Keratinocyte (primary cell): ENCODE measurements at places on chromosomes 2 and 18.

DNA sequence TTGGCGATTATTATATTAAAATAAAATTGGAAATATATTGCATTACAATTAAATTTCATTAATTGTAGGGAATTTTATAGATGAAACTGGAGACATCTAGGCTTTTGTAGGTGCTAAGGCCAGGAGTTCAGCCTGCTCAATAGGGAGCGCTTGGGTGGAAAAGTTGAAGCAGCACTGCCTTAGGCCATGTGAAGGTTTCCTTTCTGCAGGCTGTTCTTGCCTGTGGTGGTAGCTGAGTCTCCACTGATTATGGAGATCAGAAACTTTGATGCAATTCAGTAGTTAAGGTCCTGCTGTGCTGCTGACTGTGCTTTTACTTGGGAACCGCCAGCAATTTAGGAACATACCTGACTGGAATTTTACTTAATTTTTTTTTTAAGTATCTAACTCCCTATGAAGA is 179.9 kb upstream of the BOD1L2 start:
- no peak for DNase-seq

GRCh38 chr2:224426656-224427055 is 24.7 kb upstream of the FAM124B start:
- DNase-seq, result no peak

DNA sequence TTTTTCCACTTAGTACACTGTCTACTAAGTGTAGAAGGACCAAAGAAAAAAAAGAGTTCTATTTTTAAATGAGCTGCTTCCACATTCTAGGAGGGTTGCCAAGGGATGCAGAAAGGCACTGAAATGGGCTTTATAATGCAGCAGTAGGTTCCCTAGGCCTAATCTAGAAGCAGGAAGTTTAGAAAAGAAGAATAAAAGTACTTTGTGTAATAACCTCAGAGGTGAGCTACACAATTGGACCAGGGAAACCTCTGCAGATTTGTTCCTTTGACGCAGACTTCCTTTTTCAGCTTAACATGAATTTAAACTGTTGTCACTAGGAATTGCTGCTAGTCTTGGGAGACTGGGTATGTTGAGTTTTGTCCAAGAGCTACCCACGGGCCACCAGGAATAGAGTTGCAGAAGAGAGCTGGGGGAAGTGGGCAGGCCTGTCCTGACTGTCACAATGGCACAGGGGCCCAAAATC is 34.6 kb upstream of the RAB1A start:
- no peak for DNase-seq

GRCh38 chr2:10935953-10936942 is 24.5 kb downstream of the KCNF1 start:
- no peak for DNase-seq

DNA sequence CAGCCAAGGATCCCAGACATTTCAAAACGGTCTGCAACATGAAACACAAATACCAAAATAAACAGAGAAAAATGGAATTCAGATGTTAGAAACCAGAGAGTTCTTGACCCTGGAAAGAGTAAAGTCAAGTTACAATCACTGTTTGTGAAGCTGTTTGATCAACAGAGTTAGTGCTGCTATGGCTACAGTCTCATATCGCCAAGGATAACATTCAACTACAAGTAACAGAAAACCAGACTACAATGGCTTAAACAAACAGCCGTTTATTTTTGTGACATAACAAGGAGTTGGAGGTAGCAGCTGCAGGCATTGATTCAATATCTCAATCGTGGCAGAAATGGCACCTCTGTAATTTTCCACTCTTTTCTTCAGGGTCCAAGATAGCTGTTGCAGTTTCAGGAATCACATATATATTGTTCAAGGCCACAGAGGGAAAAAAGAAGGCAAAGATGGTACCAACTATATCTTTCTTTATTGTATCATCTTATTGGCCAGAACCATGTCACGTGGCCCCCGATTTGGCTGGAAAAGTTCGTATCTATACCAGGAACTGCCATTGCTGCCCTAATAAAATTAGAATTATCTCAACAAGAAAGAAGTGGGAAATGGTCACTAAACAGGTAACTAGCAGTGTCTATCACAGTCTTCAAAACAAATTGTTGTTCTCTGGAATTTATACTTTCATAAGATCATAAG is 17.7 kb upstream of the HNRNPLL start:
- DNase-seq, result no peak

DNA sequence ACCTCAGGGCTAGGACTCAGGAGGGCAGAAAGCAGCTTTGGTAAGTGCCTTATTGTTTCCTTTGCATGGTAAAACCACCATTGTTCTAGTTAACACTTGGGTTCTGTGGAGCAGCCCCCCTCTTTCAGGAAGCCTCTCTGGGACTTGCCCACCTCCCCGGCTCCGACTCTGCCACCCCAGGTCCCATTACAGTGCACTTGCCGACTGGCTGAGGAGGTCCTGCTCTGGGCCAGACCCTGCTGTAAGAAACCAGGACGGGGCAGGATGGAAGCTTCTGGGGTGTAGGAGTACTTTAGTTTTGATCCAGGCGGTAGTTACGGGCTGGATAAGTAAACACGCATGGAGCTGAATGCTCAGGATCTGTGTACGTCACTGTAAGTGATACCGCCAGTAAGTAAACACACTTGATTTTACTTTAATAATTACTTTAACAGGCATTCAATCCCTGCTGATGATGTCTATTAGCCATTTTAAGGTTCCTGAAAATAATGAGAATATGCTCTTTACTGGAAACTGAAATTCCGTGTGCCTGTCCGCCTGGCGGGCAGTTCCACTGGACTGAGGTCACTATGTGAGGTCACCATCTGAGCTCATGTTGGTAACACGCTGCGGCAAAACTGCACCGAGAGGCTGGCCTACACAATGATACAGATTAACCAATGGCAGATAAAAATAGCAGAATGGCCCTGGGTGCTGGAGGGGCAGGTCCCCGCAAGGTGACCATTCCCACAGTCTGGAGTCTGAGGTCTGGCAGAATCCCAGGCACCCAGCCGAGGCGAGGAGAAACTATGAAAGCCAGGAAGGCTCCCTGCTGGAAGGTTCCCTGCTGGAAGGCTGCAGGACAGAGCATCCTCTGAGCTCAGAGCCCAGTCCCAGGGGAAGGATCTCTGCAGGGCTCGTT is 25.2 kb downstream of the HS1BP3 start:
- no peak for DNase-seq

- DNase-seq, result no peak
Measured at GRCh38 chr18:5144629-5145028, 52.4 kb downstream of the AKAIN1 start.
